CD8-positive, alpha-beta memory T cell (primary cell): ENCODE measurements at places on chromosomes 3 and 15.

DNA sequence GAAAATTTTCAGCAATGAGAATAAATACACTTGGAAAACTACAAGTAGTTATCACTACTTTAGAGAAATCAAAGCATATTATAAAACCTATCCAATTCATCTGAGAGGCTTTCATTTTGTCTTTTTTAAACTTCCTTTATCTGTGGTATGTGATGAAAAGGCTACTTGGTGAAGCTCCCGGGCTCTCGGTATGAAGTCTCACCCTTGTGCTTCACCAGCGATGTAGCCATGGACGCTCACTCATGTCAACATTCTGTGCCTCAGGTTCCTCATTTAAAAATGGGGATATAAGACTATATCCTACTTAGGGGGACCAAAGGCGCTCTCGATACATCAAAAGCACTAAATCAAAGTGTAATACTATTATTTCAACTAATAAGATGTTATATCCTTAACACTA is 14.9 kb downstream of the SATB1 start:
- peak; percentile 49 for DNase-seq

- no peak for DNase-seq
Measured at GRCh38 chr3:135137296-135137695, 342.2 kb downstream of the EPHB1 start.

DNA sequence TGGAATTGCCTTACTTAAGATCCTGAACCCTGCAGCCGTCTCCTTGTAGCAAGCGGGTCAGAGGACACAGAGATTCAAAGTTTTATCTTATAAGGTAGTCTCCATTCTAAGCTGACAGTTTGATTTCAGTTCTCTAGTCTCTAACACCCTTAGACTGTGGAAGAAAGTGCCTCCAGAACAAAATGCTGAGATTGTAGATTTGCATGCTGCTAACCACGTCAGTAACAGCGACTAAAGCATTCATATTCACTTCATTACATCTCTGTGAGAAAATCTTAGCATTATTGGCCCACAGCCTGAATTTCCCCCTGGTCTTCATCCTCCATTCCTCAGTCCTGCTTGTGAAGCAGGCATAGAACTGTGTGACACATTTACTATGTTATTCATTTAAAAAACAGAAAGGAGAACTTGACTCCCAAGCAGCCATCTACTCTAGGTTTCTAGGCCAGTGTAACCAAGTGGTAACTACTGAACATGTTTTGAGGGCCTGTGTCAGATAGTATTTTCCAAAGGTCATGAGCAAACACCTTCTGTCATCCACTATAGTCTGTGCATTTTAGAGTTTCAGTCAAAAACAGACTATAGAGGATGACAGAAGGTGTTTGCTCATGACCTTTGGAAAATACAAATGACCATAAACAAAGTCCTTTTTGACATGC is 27.4 kb downstream of the ARIH2 start:
- no peak for DNase-seq

- DNase-seq: no peak
Measured at GRCh38 chr3:142009029-142009428, 132.6 kb downstream of the ATP1B3 start.

GRCh38 chr15:74726774-74727164 is 1.4 kb upstream of the CYP1A1 start:
- DNase-seq: no peak

- no peak for DNase-seq
Measured at GRCh38 chr3:176078906-176079305, 1118.4 kb downstream of the TBL1XR1 start.

- DNase-seq: no peak
Measured at GRCh38 chr3:147775816-147776530, 366.8 kb downstream of the ZIC1 start.

- DNase-seq: no peak
Measured at GRCh38 chr3:117084277-117084676, 374.7 kb downstream of the TUSC7 start.

- no peak for DNase-seq
Measured at GRCh38 chr15:56367156-56367555, 1.9 kb downstream of the TEX9 start.

DNA sequence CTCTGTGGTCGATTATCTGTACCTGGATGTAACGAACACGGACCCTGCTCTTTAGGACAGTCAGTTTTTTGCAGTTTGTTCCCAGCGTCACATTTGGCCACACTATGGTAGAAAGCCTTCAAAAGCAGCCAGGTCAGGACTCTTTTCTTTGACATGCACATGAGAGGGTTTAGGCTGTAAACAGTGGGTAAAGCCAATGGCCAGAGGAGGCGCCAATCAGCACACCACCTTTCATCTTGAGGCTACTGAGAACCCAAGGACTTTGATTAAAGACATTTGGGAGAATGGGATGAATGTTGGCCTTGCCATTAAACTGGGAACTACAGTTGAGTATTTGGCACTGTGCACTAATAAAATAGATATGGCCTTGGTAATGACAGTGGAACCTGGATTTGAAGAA is 225.9 kb downstream of the OXSM start:
- DNase-seq: no peak

DNA sequence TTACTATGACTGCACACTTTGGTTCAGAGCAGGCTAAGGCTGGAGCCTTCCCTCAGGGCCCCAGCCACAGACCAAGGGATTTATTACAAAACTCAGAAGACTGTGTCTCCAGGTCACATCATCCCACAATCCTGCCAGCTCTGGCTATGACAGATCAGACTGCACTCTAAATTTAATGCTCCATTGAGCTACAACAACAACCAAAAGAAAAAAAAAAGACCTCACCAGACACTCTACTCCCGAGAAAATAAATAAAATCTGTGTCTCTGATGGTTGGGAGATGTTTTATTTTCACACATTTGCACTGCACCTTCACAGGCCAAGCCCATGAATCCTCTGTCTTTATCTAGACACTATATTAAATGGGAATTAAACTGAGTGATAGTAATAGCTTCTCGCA is 50.8 kb upstream of the CTNNB1 start:
- no peak for DNase-seq

DNA sequence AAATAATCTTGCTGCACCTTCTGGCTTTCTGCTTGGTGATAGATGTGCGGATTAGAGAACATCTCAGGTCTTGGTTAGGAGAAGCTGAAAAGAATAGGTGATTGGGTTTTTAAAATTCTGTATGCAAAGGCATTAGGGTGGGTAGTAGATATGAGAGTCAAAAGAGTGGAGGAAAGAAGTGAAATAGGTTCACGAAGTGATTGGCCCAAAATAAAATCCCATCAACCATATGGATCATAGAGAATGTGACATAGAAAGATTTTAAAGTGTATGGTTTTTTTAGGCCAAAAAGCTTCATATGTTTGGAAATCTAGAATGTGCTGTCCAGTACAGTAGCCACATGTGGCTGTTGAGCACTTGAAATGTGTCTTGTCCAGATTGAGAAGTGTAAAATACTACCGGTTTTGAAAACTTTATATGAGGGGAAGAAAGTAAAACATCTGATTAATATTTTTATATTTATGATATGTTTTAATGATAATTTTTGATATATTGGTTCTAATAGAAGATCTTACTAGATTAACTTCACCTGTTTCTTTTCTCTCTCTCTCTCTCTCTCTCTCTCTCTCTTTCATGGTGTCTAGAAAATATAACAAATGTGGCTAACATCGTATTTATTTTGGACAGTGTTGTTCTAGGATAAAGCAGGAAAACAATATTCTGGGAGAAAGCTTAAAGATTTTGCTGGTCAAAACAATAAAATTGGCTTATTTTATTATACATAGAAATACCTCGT is 2.9 kb downstream of the MBNL1 start:
- DNase-seq: no peak

DNA sequence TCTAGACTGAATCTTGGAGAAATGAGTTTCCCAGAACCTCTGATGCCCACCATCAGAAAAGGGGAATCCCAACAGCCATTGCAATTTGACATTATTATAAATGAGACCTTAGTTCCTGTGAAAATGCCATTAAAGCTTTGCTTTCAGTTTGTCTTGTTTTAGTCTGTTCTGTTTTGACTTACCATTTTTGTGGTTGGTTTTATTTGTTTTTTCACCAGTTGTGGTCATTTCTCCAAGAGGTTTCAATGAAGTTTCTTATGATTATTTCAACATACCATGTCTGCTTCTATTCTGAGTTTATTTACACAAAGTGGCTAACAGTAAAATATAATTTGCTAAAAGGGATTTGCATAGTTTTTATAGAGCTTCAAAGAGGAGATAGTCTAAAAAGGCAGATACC is 175.0 kb upstream of the MCTP2 start:
- DNase-seq: no peak

- DNase-seq: no peak
Measured at GRCh38 chr3:50385754-50386153, 26.4 kb upstream of the TMEM115 start.

GRCh38 chr3:53109190-53109589 is 21.0 kb downstream of the RFT1 start:
- DNase-seq: no peak

- DNase-seq: no peak
Measured at GRCh38 chr3:23459889-23460546, 256.9 kb downstream of the UBE2E2 start.

GRCh38 chr15:75456710-75457109 is 5.2 kb upstream of the SIN3A start:
- no peak for DNase-seq

DNA sequence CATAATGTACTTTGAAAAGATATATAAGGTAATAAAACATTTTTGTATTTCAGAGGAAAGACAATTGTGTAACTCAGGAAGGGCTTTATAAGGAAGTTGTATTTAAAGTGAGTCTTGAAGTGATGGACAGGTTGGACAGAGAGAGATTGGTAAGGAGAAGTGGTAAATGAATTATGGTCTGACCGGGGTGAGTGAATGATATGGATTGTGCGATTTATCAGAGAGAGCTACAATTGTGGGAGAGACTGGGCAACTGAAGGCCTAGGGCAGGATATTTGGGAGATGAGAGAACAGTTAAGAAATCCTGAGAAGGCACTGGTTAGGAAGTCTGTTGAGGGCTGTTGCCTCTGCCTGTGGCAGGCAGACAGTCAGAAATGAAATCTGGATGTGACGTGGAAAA is 14.8 kb downstream of the IL1RAP start:
- no peak for DNase-seq

DNA sequence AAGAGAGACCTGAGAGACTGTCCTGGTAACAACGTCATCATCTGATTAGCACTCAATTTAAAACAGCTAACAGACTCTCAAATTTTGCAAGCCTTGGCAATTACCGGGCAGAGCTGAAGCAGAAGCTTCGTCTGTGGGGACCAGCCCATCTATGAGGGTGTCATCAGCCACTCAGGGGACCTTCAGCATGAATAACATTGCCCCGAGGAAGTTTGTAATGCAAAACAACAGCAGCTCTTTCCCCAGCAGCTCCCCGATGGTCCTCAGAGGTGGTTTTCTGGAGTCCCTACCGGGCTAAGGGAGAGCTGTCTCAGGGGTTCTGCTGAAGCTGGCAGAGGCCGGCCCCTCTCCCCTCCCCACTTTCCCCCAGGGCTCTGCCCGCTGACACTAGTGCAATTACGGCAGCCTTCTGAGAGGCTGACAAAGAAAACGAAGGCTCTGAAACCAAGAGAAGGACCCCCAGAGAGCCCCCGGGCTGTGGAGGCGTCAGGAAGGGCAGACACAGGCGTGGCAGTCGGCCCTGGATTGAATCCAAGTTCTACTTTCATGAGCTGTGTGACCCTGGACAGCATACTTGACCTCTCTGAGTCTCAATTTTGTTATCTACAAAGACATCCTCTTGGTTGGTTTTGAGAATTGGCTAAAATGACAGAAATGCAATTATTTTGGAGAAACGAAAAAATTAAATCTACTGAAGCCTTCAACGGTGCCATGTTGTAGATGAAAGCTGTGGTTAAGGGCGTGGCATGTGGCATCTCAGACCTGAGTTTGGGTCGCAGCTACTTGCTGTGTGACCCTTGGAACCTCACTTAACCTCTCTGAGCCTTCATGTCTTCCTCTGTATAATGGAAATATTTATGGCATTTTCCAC is 102.1 kb upstream of the TLE3 start:
- no peak for DNase-seq

DNA sequence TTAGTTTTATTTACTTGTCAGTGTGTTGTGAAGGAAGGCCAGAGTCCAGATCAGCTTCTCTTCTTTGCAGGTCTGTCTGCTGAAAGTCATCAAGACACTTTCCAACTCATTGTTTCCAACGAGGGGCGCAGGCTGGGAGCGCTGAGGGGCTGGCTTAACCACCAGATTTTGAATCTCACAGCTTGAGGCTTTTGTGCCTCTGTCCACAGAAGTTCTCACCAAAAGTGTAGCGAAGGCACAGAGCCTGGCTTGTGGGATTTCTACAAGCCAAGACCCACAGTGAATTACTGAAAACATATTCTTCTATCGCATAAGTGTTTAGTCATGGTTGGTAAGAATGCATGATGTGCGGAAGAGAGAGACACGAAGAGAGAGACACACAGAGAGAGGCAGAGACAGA is 35.2 kb downstream of the BHLHE40 start:
- DNase-seq: no peak

DNA sequence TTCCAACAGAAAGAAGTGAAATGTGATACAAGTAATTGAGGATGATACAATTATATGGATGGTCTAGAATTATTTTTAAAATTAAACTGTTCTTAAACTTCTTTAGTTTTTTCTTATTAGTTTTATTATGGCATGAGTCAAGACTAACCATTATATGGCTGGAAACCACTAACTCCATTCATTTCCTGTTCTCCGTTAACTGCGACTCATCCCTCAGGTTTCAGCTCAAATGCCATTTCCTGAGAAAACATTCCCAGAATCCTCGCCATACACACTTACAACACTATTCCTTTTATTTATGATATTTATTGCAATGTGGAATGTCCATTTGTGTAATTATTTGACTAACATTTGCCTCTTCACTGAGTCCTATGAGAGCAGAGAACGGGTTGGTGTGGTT is 394.1 kb downstream of the SOX2 start:
- DNase-seq: no peak

DNA sequence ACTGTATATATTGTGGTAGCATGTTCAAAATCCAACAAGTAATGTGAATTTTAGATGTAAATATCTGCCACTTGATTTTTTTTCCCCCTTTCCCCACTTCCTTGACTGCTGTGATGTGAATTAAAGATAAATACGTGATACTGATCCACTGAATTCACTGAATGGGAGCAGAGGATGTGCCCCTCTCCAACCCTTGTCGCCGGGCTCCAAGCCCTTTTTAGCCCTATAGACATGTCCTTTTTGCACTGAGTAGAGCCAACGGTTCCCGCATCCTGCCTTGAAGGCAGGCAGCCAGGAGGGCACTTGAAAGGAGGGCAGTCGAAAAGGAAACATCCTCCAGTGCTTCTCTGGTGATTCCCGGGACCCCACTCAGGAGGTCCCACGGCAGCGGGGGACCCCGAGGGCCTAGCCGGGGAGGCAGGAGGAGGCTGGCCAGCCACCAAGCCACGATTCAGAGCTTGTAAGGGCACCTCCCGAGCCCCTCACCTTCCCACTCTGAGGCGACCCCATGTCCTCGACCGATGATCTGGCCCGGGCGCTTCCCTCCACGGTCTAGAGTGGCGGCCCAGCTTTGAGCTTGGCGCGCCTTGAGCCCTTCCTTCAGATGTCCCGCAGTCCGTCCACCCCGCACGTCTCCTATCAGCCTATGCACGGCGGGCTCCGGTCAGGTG is 901 bp upstream of the MANF start:
- peak; percentile 6 for DNase-seq
